ENCODE measurements at places on chromosomes 4 and X.
A peak's percentile ranks its signal among the peaks of the same experiment; 100 is the strongest.

DNA sequence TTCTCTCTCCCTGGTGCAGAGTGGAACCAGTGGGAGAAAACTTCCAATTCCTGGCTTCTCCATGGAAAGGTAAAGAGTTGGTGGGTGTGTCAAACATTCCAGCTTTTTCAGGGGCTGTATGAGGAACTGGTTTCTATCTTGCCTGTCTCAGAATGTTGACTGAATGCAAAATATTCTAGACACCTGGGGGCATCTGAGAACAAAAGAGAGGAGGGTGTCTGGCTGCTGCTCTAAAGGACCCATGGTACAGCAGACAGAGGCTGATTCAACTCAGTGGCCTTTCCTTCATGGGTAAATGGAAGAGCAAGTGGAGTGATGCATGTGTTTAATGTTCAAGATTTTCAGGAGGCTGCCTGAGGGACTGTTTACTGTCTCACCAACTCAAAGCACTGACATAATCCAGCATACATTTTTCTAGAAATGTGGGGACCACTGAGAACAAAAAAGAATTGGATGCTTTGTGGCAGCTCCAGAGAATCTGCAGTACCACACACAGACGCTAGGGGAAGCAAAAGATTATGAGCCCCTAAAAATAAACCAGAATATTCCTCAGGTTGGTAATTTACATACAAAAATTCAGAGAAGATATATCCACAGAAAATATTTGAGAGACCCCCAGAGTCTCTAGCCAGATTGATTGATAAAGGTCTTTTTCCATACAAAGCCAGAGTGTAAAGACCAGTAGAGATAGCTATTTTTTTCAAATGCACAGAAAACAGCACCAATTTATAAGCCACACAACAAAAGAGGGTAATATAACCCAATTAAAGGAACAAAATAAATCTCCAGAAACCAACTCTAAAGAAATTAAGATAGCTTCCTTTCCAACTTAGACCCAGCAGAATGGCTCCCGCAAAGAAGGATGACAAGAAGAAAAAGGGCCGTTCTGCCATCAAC lies 48.0 kb upstream of the STARD8 start:
- ATAC-seq: no peak

DNA sequence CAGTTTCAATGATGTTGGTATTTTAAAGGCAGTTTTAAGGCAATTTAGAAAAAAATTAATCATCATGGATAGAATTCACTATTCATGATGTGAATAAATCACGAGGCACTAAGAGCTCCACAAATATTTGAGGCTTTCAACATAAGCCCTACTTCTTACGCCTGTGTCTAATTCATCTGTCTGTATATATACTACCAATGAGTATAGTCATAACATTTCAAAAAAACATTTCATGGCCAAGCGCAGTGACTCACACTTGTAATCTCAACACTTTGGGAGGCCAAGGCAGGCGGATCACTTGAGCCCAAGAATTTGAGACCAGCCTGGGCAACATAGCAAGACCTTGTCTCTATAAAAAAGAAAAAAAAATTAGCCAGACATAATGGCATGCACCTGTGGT lies 56.5 kb downstream of the FBXL5 start:
- no peak for ATAC-seq

DNA sequence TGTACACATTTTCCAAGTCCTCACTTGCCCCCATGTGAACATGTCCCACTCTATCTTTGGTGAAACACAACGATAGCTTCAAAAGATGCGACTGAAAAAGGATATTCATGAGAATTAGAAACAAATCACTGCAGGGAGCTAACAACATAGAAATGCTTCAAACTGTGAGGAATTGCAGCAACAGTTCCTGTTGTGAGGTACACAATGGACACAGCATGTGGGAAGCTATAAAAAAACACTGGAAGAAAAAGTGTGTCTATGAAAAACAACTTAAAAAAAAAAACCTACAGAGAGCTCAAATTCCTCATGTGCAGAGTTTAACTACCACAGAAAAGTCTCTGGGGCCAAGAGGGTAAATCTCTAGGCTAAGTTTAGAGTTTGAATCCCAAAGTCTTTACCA lies 51.6 kb upstream of the BLTP1 start:
- no peak for ATAC-seq

- no peak for ATAC-seq
Observed at GRCh38 chrX:17828171-17828570, 32.9 kb downstream of the RAI2 start.

DNA sequence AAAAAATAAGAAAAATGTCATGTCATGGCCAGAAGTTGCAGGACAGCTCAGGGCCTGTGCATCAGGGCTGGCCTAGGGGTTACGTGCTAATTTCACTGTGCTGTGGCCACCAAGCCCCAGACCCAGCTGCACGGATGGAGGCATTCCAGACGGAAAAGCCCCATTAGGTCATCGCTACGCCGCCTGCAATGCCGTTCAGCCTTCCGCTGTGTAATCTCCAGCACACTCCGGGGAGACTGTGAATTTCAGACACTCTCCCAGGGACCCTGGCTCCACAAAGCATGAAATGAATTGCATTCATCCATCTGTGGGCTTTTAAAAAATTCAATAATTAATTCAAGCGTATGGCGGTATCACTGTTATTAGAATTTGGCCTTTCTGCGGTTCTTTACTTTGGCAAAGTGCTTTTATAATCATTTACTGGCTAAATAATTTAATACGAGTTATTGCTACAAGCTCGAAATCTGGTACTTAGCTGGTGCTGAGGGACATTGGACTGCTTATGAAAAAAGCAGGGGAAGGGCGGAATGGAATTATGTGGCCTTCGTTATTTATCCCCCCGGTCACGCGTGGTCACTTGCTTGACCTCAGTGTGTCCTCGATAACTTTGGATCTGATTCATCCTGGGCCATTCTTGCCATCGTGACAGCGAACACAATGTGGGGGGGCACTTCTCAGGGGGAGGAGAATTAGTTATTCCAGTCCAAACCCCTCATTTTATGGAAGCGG lies 9.0 kb upstream of the NSG1 start:
- ATAC-seq: no peak

DNA sequence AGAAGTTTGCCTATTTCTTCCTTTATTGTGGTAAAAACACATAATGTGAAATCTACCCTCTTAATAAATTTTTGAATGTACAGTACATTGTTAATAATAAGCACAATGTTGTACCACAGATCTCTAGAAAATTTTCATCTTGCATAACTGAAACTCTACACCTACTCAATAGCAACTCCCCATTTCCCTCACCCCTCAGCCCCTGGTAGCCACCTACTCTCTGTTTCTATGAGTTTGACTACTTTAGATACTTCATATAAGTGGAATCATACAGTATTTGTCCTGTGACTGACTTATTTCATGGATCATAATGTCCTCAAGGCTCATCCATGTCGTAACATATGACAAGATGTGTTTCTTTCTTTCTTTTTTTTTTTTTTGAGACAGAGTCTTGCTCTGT lies 446.4 kb downstream of the RPA4 start:
- ATAC-seq: no peak

DNA sequence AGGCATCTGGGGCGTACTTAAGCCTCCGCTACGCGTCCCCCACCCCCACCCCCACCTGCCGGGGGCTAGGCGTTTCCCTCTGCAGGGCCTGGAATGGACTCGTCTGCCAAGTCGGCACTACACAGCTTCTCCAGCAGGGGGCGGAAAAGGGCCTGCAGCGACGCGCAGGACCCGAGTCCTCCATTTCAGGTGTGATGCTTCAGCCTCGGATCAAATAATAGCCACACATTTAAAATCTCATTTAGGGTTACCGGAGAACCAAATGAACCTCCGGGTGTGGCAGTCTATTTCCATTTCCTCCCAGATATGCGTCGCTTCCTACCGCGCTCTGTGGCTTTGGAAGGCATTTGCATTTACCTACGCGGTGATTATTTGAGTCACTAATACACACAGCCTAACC lies 2.9 kb downstream of the PAK3 start:
- ATAC-seq: peak; percentile 49

DNA sequence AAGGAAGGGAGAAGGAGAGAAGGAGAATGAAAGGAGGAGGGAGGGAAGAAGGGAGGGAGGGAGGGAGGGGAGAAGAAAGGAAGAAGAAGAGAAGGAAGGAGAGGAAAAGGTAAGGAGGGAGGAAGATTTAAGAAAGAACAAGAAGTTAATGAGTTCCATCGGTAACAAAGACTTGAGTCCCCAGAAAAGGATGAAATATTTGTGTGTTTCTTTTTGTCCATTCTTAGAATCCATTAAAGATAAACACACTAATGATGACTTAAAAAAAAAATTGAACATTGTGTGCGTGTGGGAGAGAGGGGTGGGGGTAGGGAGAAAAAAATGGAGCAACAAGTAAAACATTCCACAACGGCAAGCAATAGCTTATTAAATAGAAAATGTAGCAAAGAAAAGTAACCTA lies 131.4 kb downstream of the THOC2 start:
- ATAC-seq: no peak

- peak; percentile 38 for ATAC-seq
Observed at GRCh38 chr4:184329235-184329634, 111.6 kb upstream of the ENPP6 start.

- ATAC-seq: no peak
Observed at GRCh38 chrX:53442322-53442631, 8.1 kb upstream of the HSD17B10 start.

GRCh38 chr4:11418610-11419009 lies 10.1 kb downstream of the HS3ST1 start:
- ATAC-seq: no peak

DNA sequence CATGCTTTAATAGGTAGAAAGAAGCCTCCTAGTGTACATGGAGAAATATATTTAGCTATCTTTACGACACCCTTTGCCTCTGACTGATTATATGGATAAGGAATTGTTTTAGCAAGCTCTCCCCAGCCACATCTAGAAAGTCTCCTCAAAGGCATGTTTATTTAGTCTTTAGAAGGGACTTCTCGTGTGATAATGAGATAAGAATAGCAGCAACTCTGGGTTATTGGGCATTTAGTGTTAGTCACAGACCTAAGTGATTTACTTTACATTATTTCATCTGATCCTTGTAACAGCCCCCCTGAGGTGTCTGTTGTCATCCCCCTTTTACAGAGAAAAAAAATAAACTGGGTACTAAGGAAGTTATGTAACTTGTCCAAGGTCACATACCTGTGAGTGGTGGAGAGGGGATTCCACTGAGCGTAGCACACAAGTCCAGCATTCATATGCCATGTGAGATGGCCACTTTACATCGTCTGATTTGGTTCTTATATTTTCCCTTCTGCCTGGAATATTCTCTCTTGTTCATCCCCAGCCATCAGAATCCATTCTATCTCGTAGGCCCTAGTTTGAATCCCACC lies 77.7 kb downstream of the TSPAN7 start:
- ATAC-seq: no peak

- no peak for ATAC-seq
Observed at GRCh38 chr4:70613306-70614183, 15.0 kb upstream of the ENAM start.

DNA sequence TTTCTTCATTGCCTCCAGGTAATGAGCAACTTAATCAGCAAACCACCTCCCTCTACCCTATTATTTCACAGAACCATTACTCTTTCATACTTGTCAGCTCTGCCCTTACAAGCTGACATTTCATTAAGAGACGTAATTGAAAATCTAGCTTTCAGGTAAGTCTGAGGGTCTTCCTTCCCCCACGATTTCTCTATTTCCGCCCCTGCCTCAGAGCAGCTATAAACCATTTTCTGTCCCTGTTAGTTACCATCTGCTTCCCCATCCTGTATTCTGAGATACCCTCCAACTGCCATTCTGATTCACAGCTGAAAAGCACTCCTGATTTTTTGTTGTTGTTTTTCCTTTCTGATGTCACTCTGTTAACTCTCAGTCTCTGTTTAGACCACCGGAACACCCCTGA lies 37.1 kb downstream of the SH3RF1 start:
- ATAC-seq: no peak

DNA sequence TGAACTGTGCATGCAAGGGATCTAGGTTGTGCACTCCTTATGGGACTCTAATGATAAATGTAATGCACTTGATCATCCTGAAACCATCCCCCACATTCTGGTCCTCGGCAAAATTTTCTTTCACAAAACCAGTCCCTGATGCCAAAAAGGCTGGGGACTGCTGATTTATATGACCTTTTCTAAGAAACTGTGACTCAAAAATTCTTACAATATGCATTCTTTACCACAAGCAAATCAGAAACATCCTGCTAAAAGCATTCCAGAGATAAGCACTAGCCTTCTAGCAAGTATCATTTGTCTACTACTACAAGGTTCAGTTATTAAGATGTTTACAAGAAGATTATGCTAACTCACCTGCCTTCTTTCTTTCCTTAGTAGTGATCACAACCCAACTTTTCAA lies 166.5 kb upstream of the PCDH7 start:
- ATAC-seq: no peak

DNA sequence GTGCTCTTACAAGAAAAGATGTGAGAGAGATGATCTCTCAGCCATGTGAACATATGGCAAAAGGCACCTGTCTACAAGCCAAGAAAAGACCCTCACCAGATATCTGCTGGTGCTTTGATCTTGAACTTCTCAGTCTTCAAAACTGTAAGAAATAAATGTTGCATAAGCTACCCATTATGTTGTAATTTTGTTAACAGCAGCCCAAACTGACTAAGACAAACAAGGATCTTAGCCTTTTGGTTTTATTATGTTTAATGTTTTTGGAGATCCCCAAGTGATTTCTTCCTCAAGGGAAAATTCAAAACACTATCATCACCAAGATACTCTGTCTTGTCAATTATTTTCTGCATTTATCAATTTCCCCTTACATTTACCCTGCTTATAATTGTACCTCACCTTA lies 21.8 kb upstream of the CCNI start:
- no peak for ATAC-seq

DNA sequence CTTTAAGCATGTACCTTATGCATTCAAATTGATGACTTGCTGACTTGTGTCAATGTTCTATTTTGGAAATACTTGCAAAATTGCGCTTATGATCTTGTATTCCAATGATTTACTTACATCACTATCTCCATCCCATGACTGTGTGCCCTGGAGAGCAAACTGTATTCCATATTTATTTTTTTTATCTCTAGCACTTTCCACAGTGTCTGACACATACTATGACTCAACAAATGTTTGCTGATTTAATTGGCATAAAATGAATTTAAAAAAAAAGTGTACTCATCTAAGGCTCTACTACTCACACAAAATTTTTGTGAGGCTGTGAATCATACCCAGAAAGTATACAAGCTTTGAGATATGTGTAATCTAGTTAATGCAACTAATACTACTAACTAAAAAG lies 1066.8 kb upstream of the ADGRL3 start:
- ATAC-seq: peak; percentile 81

DNA sequence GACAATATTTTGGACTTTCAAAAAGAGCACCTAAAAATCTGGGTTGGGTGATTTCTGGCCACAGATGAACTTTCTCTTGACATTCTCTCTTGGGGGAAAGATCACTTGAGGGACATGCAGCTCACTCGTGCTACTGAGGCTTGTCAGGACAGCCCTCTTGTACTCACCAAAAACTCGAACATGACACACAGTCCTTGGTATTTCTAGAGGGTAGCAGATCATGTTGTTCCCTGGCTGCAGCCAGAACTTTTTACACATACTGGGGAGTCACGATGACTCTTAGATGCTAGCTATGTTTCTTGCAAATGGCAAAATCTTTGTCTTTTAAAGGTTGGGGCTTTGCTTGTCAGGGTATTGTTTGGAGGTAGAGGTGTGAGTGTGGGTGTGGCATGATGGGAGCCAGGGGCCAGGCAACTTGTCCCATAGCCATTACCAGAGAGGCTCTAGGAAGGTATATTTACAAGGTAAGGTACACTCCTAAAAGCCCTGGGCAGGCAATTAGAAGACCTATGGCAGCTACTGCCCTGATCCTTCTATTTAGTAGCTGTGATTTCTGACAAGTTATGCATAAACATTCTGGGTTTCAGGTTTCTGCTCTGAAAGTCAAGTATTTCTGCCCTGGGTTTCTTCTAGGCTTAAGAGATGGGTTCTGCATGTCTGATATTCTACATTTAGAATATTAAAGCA lies 241.7 kb upstream of the TLL1 start:
- no peak for ATAC-seq
